ENCODE measurements at places on chromosomes 1 and 21.

- DNase-seq: no peak
Measured at GRCh38 chr1:228472655-228473054, 14.5 kb upstream of the RNF187 start.

GRCh38 chr1:23722652-23723051, 20.6 kb upstream of the ELOA start:
- no peak for DNase-seq

DNA sequence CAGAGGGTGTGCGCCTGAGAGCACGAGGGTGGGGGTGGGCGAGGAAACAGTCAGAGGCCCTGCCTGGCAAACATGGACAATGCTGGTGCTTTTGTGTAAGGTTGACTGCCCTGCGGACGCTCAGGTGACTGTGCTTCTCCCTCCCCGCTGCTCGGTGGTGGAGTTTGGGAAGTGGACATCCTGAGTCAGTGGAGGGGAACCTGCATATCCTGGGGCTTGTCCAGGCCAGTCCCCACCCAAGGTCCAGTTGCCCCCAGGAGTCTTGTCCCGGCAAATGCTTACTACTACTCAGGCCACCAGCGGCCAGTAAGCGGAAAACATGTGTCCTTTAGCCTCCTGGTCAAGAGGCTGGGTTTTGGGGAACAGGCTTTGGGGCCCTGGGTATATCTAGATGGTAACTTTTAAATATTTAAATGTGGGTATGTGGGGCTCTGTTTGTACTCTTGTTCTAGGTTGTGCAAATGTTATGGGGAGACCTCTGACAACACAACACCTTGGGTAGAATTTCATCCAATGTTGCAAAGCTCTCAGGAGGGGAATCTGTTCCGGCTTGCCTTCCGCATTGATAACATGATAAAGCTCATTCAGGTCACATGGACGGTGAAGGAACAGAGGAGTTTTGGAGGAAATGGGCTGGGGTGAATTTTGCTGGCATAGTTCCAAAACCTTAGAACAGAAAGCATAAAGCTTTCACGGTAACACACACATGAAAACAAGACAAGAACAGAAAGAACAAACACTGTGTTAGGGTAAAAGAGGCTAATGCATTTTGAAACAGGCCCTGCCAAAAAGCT, 364.9 kb downstream of the PRDM2 start:
- DNase-seq: no peak

DNA sequence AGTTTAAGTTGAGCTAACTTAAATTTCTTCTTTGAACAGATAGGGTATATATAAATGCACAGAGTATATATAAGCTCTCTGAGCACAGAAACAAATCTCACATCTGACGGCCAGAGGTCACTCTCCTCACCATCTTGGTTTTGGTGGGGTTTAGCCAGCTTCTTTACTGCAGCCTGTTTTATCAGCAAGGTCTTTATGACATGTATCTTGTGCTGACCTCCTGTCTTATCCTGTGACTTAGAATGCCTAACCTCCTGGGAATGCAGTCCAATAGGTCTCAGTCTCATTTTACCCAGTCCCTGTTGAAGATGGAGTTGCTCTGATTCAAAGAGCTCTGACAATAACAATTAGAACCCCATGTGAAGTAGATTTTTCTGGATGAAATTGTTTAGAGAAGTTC, 1.6 kb upstream of the MOV10 start:
- DNase-seq: no peak
